NCI-H1048 (cell line): ENCODE measurements at places on chromosomes 1 and 21.

GRCh38 chr1:91856996-91857395 lies 29.0 kb downstream of the TGFBR3 start:
- no peak for DNase-seq

DNA sequence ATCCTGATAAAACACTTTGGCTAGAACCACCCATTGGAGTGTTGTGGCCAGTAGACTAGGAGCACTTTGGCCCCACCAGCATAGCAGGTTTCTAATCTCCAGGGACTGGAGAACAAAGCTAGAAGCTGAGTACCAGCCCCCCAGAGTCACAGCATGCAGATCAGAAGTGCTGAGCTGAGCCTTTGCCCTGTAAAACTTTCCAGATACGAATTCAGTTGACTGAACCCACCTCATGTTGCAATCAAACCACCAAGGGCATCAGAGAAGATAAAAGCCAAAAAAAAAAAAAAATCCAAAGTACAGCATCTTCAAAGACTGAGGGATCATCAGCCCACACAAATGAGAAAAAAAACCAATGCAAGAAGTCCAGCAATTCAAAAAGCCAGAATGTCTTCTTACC lies 8.7 kb upstream of the CD53 start:
- no peak for DNase-seq

DNA sequence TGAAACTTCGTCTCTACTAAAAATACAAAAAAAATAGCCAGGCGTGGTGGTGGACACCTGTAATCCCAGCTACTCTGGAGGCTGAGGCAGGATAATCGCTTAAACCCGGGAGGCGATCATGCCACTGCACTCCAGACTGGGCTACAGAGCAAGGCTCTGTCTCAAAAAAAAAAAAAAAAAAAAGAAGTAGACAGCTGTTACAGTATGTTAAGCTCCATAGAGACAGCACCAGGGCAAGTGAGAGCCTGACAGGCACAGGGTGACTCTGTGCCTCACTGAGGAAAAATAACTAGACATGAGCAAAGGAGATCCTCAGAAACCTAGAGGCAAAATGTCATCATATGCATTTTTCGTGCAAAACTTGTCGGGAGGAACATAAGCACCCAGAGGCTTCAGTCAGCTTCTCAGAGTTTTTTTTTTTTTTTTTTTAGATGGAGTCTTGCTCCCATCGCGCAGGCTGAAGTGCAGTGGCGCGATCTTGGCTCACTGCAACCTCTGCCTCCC lies 9.0 kb upstream of the PRDX1 start:
- DNase-seq, result no peak

DNA sequence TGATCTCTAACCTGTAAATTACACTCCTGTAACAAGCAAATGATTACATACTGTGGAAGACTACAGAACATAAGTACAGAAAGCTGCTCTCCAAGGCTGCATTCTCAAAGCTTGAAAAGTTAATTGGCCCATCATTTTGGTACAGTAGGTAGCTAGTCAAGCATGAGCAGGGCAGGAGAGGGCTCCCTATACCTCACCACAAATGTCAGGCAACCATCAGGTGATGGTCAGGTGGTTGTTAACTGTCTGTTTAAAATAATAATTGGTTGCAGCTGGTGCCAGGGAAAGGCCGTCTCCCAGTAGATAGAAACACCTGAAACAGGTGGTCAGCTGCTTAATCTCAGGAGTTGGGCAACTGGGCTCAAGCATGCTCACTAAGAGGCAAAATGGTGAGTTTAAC lies 13.1 kb upstream of the SLC1A7 start:
- no peak for DNase-seq

- DNase-seq, result no peak
These were observed 22.0 kb downstream of the SELL start for GRCh38 chr1:169689395-169689794.

- DNase-seq, result no peak
These were observed 68.8 kb upstream of the SSX2IP start for GRCh38 chr1:84758968-84759491.

- peak; percentile 28 for DNase-seq
These were observed 71.8 kb downstream of the CD58 start for GRCh38 chr1:116498789-116499628.

DNA sequence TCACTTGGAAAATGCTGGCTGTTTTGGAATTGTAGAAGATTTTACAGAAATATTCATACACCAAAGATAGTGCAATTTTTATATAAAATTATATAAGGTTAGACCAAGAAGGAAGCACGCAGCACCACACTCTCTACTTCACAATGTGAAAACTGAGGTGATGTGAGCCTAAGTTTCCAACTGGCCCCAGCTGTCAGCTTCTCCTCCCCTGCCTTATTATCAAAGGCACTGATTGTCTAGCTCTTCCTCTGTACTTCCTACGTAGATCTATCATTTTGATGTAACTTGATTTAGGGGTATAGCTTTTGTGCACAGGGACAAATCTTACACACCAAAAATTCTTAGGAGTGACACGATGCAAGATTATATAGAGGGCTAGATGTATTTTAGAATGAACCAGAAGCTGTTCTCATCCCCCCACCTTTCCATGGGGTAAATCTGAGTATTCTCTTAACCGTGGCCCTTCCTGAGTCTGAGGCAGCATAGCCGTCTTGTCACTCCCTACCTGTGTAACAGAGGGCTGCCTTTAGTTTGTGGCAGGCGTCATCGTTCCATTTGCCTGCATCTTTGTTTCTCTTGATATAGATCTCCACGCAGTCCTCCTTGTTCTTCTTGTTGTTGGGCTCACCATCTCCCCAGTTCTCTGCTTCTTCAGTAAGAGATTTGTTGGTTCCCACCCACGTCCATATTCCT lies 3.4 kb downstream of the SELL start:
- DNase-seq, result no peak

- DNase-seq, result no peak
These were observed 15.8 kb downstream of the CAMK2N1 start for GRCh38 chr1:20470194-20470593.
